Ureter (tissue), 1 donor: ENCODE measurements at places on chromosomes 5 and 9.

DNA sequence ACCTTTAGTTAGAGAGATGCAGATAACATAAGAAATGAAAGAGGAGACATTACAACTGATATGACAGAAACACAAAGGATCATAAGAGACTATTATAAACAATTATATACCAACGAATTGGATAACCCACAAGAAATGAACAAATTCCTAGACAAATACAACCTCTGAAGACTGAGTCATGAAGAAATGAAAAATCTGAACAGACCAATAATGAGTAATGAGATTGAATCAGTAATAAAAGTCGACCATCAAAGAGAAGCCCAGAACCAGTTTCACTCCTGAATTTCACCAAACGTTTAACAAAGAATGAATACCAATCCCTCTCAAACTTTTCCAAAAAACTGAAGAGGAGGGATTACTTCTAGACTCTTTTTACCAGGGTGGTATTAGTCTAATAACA lies 50.5 kb upstream of the PCAT7 start:
- no peak for DNase-seq

- no peak for DNase-seq
Observed at GRCh38 chr5:76273206-76273885, 129.7 kb upstream of the IQGAP2 start.

DNA sequence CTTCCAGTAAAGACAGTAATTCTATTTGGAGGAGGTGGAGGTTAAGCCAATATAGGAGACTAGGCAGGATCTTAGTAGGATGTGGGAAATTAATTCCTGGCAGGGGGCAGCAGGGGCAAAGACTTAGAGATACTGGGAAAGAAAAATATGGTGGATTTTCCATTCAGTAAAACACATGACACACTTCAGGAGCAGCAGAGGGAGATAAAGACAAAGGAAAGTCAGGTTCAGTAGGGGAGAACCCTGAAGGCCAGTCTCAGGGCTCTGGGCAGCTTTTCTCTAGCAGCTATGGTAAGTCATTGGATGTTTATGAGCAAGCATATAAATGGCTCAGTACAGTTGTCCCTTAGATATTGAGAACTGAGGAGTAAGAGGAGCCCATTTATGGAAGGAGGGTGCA lies 105.5 kb downstream of the PJA2 start:
- no peak for DNase-seq

- no peak for DNase-seq
Observed at GRCh38 chr5:179427676-179428056, 82.4 kb upstream of the ADAMTS2 start.

DNA sequence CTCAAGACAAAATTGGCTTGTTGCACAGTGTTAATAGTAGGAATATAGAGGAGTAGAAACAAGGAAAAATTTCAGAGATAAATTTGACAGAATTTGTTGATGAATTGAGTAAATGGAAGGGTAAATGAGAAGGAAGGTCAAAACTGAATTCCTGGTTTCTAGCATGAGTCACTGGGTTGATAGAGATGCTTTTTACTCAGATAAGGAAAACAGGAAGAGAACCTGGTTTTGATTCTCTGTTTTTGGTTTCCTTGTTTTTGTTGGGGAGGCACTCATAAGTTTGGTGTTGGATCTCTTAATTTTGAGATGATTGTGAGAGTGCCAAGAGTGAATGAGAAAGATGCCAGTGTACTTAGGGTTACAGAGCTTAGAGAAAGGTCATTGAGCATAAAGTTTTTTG lies 7.1 kb downstream of the LRRC70 start:
- no peak for DNase-seq

DNA sequence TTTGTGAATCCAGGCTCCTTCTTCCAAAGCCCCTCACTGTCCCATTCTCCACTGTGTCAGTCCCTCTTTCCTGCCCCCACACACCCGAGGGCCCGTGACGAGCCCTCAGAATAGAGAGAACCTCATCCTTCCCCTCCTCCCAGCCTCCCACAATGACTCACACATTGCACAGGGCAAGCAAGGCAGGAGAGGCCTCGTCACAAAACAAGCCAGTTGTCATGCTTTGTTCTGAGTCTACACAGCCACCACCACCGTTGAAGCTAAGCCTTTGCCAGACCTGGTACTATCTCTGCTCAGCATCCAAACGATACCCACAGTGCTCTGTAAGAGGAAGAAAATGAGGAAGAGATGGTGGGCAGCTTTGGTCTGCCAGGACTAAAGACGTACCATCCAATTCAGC lies 142.2 kb upstream of the ZNF366 start:
- DNase-seq = no peak

GRCh38 chr9:137660144-137660543 lies 41.3 kb downstream of the EHMT1 start:
- DNase-seq = no peak

DNA sequence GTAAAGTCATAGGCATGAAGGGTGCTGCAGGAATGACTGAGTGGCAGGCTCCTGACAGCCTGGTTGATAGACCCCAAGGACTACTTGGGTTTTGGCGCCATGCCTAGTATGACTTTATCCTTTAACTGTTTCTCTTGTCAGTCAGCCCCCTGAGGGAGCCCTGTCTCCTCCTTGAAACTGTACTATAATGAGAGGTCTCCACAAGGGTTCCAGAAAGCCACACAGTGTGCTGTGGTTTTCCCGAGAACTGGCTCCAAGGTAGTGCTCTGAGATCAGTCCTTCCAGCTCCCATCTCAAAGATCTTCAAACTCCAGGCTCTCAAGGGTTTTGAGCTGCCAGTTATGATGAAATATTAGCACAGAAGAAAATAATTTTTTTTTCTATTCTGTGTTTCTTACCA lies 26.7 kb upstream of the TNC start:
- no peak for DNase-seq

DNA sequence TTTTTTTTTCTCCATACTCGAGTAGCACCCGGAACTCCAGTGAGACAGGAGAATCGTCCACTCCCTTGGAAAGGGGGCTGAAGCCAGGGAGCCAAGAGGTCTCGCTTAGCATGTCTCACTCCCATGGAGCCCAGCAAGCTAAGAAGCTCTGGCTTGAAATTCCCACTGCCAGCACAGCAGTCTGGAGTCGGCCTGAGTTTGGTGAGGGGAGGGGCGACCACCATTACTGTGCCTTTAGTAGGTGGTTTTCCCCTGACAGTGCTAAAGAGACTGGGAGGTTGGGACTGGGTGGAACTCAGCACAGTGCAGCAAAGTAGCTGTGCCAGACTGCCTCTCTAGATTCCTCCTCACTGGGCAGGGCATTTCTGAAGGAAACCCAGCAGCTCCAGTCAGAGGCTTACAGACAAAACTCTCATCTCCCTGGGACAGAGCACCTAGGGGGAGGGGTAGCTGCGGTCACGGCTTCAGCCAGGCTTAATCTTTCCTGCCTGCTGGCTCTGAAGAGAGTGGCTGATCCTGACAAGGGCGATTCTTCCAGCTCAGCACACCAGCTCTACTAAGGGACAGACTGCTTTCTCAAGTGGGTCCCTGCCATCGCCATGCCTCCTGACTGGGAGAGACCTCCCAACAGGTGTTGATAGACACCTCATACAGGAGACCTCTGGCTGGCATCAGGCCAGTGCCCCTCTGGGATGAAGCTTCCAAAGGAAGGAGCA lies 414.5 kb upstream of the ZNF608 start:
- no peak for DNase-seq

GRCh38 chr9:32589083-32589723 lies 16.2 kb upstream of the NDUFB6 start:
- DNase-seq = no peak

DNA sequence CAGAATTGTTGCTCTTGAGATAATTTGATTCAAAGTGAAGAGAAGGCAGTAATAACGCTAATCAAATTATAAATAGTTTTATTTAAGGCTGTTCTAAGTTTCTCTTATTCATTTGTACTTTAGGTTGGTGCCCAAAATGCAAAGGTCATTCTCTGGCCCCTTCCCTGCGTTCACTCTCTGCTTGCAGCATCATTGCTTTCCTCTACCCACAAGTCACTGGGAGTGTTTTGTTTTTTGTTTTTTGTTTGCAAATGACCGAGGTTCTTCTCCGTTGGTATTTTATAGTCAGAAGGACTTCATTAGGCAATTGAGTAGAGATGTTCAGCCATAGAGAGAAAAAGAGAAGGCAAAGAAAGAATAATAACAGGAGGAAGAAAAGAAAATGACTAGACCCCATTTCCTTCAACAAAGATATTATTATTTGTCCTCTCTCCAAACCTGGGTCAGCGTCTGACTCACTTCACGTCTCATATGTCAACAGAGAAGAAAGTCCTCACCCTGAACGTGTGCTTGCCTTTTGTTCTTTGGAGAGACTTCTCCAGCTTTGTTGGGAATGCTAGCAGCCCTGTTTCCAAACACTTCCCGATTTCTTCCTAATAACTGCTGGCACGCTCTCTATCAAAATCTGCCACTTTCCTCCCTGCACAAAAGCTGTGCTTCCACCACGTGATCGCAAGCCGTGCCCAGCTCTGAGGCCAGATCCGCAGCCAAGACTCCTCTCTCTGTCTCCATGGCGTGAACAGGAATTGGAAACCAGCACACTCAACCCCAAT lies 119.8 kb downstream of the EBF1 start:
- DNase-seq = peak; percentile 67

DNA sequence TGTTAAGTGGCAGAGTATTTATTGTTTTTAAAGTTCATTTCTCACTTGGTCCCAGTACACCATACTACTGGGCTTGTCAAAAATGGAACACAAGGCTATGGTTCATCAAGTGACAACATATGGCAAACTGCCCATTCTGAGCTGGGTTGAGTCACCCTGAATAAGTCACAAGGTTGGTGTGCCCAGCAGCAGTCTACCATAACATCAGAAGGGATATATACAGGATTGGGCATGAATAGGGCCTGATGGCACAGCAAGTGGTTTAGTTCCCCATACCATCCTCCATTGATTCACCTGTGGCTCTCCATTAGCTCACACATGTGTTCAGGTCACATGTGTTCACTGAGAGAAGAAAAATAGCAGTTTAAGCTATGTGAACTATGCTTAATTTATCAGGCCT lies 249.8 kb upstream of the PRDM9 start:
- DNase-seq = no peak

DNA sequence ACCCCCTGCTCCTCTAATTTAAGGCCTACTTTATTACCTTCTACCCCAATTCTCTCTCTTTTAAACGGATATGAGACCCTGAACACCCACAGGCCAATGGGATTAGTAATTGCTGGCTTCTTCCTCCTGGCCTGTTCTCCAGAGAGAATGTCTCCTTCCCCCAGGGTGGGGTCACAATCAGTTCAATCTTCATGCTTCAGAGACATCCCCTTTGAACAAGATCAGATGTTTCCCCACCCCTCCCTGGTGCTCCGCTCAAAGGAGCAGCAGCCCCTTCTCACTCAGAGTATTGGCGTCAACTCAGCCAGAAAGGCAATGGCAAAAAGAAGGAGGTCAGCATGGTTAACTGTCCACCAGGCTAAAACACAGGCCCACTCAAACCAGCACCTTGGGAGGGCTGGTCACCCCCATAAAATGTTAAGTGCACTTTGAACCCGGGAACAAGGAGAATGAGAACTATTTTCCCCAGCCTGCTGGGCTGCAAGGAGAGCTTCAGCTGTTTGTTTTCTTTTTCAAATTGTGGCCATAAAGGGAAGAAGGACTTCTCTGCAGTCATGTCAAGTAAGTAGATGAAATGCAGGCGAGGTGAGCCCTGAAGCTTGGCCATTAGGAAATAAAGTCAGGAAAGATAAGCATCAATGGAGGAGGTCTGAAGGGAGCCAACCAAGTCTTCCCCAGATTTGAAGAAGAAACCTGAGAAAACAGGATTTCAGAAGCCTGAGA lies 20.1 kb downstream of the LHFPL2 start:
- no peak for DNase-seq

- no peak for DNase-seq
Observed at GRCh38 chr5:109718632-109719031, 28.9 kb downstream of the MAN2A1 start.

DNA sequence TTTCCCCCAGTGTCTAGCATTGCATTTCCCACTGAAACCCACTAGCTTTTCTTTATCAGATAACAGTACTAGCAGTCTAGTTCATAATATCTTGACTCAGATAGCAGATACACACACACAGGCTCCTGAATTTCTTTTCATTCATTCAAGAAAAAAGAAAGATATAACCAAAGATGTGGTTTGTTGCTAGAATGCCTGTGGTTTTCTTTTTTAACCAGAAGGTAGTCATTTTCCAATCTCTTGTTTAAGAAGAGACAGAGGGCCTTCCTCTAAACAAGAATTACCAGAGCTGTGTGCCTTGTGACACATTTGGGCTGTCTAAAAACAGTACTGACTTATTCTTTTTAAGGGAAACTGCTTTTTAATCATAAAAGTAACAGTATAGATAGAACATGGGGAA lies 167.3 kb downstream of the PJA2 start:
- DNase-seq = no peak

DNA sequence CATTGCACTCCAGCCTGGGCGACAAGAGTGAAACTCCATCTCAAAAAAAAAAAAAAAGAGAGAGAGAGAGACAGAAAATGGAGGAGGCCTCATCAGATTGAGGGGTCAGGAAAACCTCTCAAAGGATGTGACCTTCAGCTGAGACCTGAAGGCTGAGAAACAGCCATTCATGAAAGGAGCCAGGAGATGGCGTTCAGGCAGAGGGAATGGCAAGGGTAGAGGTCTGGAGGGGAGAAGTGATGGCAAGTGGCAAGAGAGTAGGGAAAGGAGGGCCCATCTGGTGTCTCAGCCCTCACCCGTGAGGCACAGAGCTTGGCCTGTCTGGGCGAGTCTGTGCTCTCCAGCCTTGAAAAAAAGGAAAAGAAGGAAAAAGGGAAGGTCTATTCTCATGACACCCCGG lies 17.0 kb downstream of the CAMK2A start:
- no peak for DNase-seq

DNA sequence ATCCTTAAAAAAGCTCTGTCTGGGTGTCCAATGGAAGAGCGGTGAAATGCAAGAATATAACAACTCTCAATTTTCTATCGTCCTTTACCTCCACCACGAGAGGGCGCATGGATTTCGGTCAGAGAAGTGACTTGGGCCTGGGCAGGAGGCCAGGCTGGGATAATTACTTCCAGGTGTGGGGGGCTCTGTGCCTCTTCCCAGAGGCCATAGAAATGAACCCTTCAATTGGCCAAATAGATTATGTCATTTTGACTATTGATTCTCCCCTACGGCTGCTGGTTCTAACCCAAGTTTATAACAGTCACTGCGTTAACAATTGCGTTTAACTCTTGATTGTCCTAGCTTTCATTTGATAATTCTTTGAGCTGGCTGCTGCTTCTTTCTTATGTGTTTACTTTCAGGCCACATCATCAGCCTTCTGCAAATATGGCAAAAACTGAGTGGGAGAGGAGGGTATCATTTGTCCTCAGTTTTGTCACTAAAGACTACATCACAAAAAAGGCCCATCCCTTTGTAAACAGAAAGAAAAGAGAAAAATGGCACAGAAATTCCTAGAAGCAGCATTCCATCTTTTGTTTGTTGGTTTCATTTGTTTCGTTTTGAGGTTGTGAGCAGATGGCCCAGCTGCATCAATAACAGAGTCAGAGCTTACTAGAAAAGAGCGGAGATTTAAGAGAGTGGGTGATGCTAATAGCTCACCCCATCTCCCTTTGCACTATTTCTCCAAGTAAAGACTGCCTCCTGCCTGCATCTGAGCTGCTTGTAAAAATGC lies 45.4 kb upstream of the ZFR start:
- peak; percentile 79 for DNase-seq

GRCh38 chr5:168790671-168791250 lies 211.6 kb upstream of the PANK3 start:
- no peak for DNase-seq
